ENCODE measurements at places on chromosomes 16 and 17.

DNA sequence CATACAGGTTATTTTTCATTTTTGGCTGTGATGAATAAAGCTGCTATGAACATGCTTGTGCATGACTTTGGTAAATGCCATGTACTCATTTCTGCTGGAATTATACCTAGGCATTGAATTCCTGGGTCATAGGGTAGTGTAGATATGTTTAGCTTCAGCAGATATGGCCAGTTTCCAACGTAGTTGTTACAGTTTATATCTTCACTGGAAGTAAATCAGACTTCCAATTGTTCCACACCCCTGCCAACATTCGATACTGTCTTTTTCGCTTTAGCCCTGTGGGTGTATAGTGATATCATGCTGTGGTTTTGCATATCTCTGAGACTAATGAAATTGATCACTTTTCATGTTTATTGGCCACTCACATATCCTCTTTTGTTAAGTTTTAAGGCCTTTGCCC, 50.4 kb downstream of the ARHGAP27 start:
- no peak for DNase-seq

DNA sequence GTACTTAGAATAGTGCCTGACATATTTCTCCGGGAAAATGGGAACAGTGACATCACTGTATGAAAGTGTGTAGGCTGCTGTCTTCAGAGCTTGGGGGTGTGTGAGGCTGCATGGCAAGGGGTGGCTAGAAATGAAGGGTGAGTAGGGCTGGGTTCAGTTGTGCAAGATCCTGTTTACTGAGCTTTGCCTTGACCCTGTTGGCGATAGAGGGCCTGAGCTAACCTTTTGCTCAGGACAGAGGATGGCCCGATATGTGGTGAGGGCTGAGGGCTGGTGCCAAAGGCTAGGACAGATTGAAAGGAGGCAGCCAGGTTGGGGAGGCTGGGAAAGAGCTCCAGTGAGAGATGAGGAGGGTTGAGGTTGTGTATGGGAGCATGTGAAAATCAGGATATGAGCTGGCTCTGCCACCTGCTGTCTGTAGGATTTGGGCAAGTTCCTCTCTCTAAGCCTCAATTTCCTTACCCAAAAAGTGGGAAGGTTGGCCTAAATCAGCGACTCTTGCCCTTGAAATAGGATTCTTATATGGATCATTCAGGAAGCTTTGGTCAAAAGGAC, 6.0 kb upstream of the CCL1 start:
- no peak for DNase-seq

GRCh38 chr16:17266608-17267313, 204.0 kb downstream of the XYLT1 start:
- no peak for DNase-seq

DNA sequence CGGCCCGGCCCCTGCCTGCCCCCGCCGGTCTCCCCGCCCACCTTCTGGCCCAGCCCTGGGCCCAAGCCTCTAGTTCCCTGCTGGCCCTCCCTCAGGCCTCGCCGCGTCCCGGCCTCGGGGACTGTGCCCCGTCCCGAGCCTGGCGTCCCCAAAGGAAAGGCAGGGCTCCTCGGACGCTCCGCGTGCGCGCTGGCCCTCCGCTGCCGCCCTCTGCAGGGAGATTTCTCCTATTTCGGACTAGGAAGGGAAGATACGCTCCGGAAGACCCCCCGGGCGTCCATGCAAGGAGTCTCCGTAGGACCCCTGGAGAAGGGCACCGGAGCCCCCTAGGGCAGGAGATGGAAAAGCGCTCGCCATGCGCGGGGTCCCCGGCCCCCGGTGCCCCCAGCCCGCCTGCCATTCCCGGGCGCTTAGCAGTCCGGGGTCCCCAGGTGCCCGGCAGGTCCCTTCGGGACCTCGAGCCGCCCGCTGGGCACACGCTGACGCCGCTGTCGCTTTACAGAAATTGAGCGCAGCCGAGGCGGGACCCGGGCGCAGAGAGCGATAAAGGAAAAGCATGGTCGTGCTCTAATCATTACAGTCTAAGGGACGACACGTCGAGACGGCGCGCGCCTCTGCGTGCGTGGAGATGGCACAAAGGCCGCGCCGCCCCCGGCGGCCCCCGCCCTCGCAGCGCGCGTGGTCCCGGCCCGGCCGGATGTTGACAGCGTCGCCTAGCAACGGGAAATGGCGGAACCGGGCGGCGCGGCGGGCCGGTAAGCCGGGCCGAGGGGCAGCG, at the start of gene CCDC40:
Gene CCDC40 (plus strand): TSS at position 706 of the 778 bp plus-strand sequence. CDS start 21 bp downstream, at position 727.
- peak; percentile 22 for DNase-seq

DNA sequence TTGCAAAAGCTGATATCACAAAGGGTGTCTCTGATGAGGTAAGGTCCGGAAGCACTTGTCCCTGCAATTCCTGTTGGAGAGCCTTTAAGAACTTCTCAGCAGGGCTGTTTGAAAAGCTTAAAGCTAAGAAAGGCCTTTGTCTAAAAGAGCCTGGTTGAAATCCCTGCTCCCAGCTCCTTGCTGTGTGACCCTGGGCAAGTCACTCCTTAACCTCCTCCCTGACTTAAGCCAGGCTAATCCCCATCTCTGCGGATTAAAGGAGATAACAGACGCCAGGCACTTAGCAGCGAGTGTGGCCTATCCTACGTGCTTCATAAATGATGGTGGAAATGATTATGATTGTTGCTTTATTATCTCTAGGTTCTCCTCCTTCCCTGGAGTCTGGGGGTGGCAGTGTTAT, 368.0 kb upstream of the RBFOX1 start:
- no peak for DNase-seq

DNA sequence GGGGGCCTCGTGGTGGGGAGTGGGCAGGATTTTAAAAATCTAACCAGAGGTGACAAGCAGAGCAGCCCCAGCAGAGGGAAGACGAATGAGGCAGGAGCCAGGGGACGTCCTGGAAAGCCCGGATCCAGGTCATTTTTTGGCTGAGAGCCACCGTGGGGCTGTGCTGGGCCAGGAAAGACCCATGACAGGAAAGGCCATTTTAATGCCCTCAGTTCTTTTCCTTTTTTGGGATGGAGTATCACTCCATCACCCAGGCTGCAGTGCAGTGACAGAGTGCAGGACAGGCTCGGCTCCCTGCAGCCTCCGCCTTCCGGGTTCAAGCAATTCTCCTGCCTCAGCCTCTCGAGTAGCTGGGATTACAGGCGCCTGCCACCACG, 30.5 kb upstream of the JPH3 start:
- no peak for DNase-seq

GRCh38 chr16:25689137-25689836, 2.5 kb upstream of the HS3ST4 start:
- no peak for DNase-seq

DNA sequence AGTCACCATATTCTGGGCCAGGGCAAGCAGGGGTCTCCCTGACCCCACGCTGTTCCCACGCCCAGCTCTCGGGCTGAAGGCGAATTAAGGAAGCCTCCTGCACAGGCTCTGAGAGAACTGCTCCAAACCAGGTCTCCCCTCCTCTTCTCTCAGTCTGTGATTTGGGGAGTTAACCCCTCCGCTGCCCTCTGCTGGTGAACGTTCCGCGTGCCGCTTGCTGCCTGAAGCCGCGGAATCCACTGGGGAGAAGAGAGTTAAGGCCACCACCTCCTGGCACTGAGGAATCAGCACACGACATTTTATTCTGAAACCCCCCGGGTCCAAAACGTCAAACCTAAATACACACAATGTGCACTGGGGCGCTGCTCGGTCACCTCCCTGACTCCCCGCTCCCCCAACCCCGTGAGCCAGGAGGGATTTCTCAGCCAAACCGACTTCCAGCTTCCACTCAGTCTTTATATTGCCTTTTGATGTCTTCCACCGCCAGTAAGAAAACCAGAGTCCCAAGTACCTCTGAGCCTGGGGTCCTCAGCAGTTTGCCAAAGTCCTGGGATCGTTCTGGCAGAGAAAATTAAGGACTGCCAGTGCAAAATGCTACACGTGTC, 54.4 kb upstream of the RCVRN start:
- DNase-seq: no peak

Data from HS-27A (cell line).